ENCODE measurements at places on chromosomes 6 and 20.
A peak's percentile ranks its signal among the peaks of the same experiment; 100 is the strongest.

DNA sequence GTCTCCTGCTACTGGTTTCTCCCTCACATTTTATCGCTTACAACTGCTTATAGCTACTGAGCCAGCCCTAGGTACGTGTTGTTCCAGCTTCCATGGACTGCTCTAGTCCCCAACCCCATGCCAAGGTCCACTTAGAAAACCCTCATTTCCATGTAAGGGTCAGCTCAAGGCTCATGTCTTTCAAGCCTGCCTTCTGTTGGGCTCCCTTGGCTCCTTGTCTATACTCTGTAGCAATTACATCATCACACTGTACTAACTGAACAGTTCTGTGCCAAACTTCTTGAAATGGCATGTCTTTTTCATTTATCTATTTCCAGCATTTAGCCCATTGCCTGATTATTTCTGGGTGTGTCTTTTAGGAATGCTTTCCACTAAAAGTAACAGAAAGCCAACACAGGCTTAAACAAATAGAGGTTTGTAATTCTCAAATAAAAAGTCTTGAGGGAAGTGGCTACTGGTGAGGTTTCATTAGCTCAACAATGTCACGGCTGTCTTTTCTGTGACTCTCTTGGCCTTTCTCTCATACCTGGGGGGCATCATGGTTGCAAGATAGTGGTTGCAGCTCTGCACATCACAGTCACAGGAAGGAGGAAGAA lies 317.6 kb downstream of the TPBG start:
- H3K27me3 ChIP-seq, result no peaks in the 10 kb centered on the region
- no peak overlapping the region for H3K4me3 ChIP-seq
- no peak for DNase-seq
- H3K36me3 ChIP-seq, result no peaks in the 10 kb centered on the region

DNA sequence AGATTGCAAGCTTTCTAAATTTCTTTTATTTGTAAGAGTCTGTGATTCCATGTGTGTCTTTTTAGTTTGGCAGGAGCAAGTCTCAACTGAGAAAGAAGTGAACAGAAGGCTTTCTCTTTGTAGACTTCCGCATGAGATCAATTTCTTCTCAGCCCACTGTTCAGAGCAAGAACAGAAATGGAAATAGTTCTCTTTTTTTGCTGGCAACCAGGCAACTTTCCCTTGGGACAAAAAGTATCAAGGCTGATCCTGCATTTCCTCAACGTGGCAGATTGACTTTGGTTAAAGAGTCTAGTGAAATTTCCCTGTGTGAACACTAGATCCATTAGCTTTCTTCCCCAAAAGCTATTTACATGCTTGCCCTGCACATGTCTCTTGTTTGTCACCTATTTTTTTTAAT lies 46.8 kb upstream of the JAG1 start:
- H3K27ac ChIP-seq, result no peak overlapping the region
- H3K36me3 ChIP-seq, result no peaks in the 10 kb centered on the region
- peaks cover 16% of the 10 kb centered on the region for H3K4me1 ChIP-seq
- no peaks in the 10 kb centered on the region for H3K27me3 ChIP-seq

DNA sequence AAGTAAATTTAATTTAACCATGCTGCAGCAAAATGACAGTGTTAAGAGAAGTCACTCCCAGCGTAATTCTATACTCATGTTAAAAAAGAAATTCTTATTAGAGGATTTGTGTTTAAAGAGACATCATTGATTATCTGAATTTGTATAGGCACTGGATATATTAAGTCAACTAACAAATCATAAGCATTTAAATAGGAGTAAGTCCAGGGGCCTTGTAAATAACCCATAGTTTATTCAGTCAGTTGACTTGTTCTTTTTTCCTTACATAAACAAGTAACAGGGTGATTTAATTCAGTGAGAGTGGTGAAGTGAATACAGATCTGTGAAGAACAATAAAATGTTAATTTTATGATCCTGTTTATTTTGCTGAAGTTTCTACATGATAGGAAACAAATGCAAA lies 22.4 kb downstream of the LYRM4 start:
- peaks cover 11% of the 10 kb centered on the region for H3K36me3 ChIP-seq
- no peak overlapping the region for H3K4me3 ChIP-seq
- no peaks in the 10 kb centered on the region for H3K4me1 ChIP-seq
- H3K27ac ChIP-seq, result no peak overlapping the region
- no peaks in the 10 kb centered on the region for H3K27me3 ChIP-seq

- no peak overlapping the region for H3K4me3 ChIP-seq
- no peaks in the 10 kb centered on the region for H3K27me3 ChIP-seq
- no peak overlapping the region for H3K27ac ChIP-seq
- H3K36me3 ChIP-seq, result no peaks in the 10 kb centered on the region
Measured at GRCh38 chr6:68502946-68503345, 132.1 kb upstream of the ADGRB3 start.

- no peak overlapping the region for H3K4me3 ChIP-seq
- DNase-seq, result no peak
- H3K27ac ChIP-seq, result no peak overlapping the region
- peaks cover 3% of the 10 kb centered on the region for H3K4me1 ChIP-seq
Measured at GRCh38 chr6:35267446-35267845, 7.9 kb downstream of the ZNF76 start.

GRCh38 chr6:36065916-36066315 lies 38.3 kb downstream of the MAPK14 start:
- H3K27me3 ChIP-seq, result no peaks in the 10 kb centered on the region
- H3K4me1 ChIP-seq, result no peaks in the 10 kb centered on the region
- peaks cover 18% of the 10 kb centered on the region for H3K36me3 ChIP-seq

GRCh38 chr6:125899726-125900182 lies 56.8 kb upstream of the HINT3 start:
- no peak overlapping the region for H3K4me3 ChIP-seq
- no peak for DNase-seq
- no peak overlapping the region for H3K27ac ChIP-seq
- peaks cover 3% of the 10 kb centered on the region for H3K4me1 ChIP-seq

DNA sequence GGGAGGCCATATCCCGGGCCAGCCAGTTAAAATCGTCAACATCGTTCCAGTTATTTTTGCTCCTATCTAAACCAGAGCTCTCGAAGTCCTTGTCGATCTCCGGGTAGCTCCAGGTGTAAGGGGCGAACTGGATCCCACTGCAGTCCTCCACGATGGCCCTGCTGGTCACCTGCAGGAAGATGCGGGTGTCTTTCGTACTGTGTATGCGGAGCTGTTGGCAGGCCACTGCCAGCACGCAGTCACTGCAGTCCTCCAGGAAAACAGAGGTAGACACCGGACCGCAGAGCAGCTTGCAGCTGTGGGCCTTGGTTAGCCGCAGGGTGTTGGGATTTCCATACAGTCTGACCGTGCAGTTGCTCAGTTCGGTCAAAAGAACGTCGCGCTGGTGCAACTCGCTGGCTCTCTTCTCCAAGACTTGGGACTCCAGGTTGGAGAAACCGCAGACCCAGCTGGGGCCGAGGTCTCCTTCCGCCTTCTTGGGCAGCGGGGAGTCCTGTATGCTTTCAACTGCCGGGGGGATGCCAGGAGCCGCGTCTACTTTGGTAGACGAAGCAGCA lies 742 bp downstream of the TBCC start:
- H3K27ac ChIP-seq, result peak overlapping the region; percentile 94
- H3K4me3 ChIP-seq, result peak overlapping the region; percentile 76
- no peaks in the 10 kb centered on the region for H3K27me3 ChIP-seq
- DNase-seq, result no peak
- peaks cover 24% of the 10 kb centered on the region for H3K4me1 ChIP-seq

DNA sequence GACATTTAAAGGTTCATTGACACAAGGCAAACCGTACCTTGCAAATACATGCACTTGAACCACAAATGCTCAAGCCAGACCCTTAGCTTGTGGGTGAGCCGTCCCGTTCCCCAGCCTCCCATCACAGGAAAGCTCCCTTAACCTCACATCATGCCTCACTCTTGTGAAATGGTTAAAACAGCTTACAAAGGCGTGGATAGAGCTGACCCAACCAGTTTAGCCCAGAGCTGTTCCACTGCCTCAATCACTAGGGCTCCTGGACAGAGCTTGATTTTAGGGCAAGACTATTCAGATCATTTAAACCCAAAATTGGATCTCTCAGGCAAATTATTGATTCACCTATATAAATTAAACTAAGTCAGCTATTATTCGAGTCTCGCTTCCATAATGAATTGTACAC lies 229.6 kb upstream of the TAB2 start:
- H3K27ac ChIP-seq, result no peak overlapping the region
- no peaks in the 10 kb centered on the region for H3K27me3 ChIP-seq
- DNase-seq, result no peak

DNA sequence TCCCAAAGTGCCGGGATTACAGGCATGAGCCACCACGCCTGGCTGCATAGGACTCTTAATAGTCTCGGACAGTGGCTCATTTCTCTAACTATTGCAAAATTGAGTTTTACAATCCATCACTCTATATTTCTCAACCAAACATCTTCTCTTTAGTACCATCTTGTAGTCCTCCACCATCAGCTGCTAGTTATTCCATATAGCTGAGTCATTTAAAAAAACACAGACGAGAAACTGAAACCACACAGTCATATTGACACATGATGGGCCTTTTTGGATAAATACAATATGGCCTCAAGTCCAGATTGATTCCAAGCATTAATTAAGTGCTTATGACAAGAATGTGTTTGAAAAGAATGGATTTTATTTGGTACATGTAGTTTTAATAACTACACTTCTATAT lies 599.1 kb downstream of the MEI4 start:
- no peaks in the 10 kb centered on the region for H3K36me3 ChIP-seq
- H3K27me3 ChIP-seq, result no peaks in the 10 kb centered on the region
- no peak overlapping the region for H3K4me3 ChIP-seq
- H3K27ac ChIP-seq, result no peak overlapping the region
- no peak for DNase-seq
- no peaks in the 10 kb centered on the region for H3K4me1 ChIP-seq

GRCh38 chr6:25330796-25331685 lies 51.9 kb downstream of the CARMIL1 start:
- H3K36me3 ChIP-seq, result no peaks in the 10 kb centered on the region
- no peak overlapping the region for H3K4me3 ChIP-seq
- DNase-seq, result no peak
- H3K4me1 ChIP-seq, result no peaks in the 10 kb centered on the region
- no peaks in the 10 kb centered on the region for H3K27me3 ChIP-seq

DNA sequence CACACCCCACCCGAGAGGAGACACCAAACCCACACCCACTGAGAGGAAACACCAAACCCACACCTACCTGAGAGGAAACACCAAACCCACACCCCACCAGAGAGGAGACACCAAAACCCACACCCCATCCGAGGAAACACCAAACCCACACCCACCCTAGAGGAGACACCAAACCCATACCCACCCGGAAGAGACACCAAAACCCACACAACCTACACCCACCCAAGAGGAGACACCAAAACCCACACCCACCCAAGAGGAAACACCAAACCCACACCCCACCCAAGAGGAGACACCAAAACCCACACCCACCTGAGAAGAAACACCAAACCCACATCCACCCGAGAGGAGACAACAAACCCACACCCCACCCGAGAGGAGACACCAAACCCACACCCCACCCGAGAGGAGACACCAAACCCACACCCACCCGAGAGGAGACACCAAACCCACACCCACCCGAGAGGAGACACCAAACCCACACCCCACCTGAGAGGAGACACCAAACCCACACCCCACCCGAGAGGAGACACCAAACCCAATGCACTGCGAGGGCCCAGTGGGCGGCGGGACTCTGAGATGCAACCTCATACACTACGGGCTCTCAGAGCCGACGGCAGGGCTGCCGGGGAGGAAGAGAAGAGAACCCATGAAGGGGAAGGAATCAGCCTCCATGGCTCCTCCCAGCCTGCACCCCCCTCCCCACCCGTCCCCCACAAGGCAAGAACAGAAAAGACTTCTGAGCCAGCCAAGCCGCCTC lies 83.3 kb downstream of the TAF4 start:
- H3K4me1 ChIP-seq, result no peaks in the 10 kb centered on the region
- H3K27me3 ChIP-seq, result no peaks in the 10 kb centered on the region
- peaks cover 16% of the 10 kb centered on the region for H3K36me3 ChIP-seq
- no peak overlapping the region for H3K27ac ChIP-seq
- no peak overlapping the region for H3K4me3 ChIP-seq
- no peak for DNase-seq

DNA sequence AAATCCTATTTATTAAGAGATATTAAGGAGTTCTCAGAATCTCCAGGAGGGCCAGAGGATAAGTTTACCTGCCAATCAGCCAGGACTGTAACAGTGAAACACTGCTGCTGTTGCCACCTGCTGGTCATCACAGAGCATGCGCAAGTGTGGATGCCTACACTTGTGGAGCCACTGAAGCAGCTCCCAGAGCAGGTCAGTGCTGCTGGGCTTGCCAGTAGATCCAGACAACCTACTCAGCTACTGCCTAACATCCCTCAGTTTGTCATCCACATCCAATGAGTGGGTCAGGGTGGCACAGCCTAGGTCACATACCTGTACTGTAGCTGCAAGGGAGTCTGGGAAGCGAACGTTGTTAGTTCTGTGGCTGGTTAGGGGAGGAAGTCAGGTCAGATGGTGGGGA lies 18.3 kb upstream of the NHSL1 start:
- H3K27ac ChIP-seq, result no peak overlapping the region
- DNase-seq, result no peak
- H3K4me1 ChIP-seq, result no peaks in the 10 kb centered on the region
- H3K4me3 ChIP-seq, result no peak overlapping the region
- no peaks in the 10 kb centered on the region for H3K27me3 ChIP-seq

GRCh38 chr6:166588691-166589336 lies 2.3 kb upstream of the RAMACL start:
- H3K27me3 ChIP-seq, result no peaks in the 10 kb centered on the region
- DNase-seq, result no peak
- peak overlapping the region; percentile 15 for H3K27ac ChIP-seq

Measured in RWPE2 (cell line).